ENCODE measurements at places on chromosomes 2 and 18.

GRCh38 chr2:132374961-132375360 lies 41.6 kb upstream of the GPR39 start:
- no peak for DNase-seq

DNA sequence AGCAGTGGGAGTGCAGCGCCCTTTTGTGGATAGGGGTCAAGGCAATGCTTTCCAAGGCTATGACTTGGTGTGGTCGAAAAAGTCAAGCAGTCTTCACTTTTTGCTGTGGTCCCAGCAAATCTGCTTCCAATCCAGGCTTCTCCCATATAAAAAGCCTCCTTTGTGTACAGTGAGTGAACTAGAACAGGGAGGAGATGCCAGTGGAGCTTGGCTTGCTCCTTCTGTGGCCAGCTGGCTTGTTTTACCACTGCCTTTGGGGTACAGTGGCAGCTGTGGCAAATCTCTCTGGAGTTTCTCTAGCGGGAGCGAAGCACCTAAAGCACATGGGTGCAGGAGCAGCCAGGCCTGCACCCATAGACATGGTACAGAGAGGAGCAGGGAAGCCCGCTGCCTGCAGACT lies 103.5 kb downstream of the MSH2 start:
- DNase-seq = no peak

GRCh38 chr2:176986487-176986886 lies 226.1 kb upstream of the HNRNPA3 start:
- no peak for DNase-seq

DNA sequence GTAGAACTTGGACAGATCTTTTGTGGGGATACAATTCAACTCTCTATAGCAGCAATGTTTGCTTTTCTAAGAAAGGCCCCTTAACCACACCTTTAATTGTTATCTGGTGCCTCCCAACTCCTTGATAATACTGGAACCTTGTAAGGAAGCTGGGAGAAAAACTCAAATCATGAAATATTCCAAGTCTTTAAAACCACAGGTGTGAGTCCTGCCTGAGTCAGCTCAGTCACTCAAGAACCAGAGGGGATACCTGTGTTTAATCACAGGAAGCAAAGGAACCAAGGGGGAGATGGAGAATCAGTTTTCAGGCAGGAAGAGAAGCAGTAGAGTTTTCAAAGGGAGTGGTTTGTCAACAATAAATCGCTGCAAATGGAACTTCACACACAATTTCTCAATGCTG lies 159.9 kb downstream of the LAMA3 start:
- no peak for DNase-seq

- no peak for DNase-seq
These were observed 31.2 kb upstream of the ADNP2 start for GRCh38 chr18:80077873-80078272.

DNA sequence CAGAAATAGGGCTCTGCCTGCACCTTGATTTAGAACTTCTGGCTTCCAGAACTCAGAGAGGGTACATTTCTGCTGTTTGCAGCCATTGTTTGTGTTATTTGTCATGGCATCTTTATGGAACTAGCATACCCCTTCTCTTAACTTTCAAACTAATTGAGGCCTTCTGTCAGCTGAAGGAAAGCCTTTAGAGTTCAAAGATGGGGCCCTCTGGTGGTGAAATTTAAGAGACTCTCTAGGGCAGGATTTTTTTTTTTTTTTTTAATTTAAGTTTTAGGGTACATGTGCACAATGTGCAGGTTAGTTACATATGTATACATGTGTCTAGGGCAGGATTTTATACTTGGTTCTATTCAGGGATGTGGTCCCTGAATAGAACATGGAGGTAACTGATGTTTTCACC lies 260.6 kb upstream of the LINC00305 start:
- DNase-seq = no peak

GRCh38 chr2:100856732-100857131 lies 36.8 kb downstream of the NPAS2 start:
- DNase-seq = no peak

- DNase-seq = no peak
These were observed 113.3 kb downstream of the MGAT5 start for GRCh38 chr2:134367213-134367612.

DNA sequence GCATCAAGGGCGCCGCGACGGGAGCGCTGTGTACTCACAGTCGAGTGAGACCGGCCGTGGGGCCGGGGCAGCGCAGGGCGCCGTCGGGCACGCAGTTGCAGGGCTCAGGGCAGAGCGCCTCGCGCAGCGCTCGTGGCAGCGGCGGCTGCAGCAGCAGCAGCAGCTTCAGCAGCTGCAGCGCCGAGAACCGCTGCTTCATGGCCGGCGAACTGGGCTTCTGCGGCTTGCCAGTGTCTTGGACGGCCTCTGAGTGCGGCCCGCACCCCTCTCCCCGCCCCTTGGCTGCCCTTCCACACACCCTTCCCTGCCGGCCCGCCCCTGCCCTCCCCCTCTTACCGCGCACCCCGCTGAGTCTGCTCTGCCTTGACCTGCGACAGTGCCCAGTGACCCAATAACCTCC lies at the start of gene LHCGR:
Gene LHCGR (minus strand): TSS at position 252 of the 400 bp plus-strand sequence. CDS start 53 bp downstream, at position 199.
- DNase-seq = no peak

GRCh38 chr2:46925474-46926351 lies 10.1 kb upstream of the MCFD2 start:
- no peak for DNase-seq

GRCh38 chr2:218957671-218958070 lies 1.8 kb upstream of the CDK5R2 start:
- DNase-seq = no peak

DNA sequence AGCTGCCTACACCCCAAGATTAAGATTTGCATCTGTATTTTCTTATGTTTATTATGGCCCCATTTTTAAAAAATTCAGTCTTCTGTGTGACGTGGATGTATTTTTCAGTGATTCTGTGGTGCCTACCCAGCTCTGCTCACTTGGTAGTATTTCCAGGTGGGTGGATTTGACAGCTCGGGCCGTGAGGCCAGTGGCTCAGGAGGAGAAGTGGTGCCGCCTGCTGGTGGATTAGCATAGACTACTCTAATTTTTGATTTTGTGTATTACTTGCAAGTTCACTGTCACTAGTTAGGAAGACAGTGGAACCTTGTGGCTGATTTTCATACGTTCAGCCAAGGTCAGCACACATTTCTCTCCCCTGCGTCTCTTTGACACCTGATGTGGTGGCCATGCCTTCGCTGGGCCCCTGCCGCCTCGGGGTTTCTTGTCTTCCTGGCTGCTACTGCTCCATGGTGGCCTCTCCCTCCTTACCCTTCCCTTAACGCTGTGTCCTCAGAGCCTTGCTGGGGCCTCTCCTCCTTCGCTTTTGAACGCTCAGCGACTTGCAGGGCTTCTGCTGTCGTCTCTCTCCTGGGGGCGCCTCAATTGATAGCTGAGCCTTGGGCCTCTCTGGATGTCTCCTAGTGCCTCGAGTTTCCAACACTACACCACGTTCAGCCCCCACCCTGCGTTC lies 89.4 kb downstream of the DGKD start:
- peak; percentile 70 for DNase-seq

DNA sequence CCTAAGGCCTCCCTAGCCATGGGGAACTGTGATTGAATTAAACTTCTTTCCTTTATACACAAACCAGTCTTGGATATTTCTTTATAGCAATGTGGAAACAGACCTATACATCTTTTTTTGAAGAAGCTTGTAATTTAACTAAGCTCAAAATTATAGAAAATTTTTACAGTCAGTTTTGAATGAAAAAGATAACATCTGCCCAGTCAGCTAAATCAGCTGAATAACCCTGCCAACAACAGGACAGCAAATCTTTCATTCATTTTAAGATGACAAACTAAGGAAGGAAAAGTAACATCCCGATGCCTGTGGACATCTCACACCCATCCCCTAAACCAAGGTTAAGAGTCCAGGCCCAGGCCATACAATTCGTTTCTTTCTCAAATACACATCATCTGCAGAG lies 541.3 kb upstream of the SLC39A10 start:
- DNase-seq = no peak

DNA sequence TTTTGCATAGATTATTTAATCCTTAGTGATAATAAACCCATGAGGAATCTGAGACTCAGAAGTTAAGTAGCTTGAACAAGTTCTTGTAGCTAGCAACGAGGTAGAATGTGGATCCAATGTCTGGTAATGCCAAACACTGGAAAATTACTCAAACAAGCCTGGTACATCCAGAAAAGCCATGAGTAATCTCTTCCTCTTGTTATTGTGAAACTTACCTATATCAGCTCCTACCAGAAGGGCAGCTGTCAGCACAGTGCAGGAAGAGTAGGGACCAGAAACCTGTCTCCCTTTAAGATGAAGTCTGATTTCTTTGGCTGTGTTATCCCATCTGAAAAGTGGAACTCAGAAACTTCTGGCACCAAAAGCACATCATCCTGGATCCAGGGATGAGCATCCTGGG lies 7.7 kb upstream of the SERPINB8 start:
- no peak for DNase-seq

GRCh38 chr18:9741793-9742523 lies 33.9 kb downstream of the RAB31 start:
- DNase-seq = no peak

DNA sequence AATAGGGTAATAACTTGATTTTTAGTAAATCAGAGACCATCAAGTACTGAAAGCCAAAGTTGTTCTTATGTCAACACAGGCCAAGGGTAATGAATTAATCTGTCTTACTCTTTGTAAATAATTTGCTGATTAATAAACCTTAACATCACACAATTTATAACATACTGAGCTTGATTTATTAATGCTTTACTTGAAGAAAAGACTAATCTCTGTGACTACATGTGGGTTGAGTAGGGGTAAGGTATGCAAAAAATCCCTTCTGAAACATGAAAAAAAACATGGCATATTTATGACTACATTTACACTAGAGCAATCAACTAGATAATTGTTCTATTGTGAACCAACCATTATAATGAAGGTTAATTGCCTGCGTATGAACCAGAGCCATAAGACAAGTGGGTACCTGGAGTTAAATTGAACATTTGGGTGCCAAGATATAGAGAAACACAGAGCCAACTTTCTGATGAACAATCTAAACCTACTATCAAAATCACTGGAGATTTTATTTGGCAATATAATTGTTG lies 67.7 kb upstream of the GRB14 start:
- DNase-seq = no peak

- no peak for DNase-seq
These were observed 783 bp downstream of the DPP4 start for GRCh38 chr2:162072976-162073887.

DNA sequence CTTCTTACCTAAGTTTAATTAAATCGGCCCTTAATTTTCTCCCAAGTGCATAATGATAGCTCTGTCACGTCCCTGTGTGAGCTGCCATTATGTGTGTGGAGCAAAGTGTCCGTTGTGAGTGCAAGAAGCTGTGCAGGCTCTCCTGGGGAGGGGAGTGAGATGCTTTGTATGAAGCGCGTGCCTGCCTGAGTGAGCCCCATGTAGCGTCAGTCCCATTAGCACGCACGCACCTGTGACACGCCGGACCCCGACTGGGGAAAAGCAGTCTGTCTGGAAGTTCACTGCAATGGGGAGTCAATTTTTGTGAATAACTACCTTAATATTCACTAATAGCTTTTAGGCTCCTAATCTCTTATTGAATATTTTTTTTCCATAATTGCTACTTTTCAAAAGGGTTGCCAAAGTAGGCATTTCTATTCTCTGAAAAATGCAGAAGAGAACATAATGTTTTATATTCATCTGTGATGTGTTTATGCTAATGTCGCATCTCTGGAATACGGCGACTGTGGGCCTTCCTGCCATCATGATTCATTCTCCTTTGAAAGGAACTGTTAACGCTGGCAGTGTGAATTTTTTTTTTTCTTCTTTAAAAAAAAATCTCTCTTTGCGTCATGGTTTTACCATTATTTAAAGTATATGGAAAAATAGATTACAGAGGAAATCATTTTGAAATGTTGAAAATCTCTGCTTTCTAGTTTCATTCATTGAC lies 157.7 kb downstream of the COL4A4 start:
- no peak for DNase-seq

DNA sequence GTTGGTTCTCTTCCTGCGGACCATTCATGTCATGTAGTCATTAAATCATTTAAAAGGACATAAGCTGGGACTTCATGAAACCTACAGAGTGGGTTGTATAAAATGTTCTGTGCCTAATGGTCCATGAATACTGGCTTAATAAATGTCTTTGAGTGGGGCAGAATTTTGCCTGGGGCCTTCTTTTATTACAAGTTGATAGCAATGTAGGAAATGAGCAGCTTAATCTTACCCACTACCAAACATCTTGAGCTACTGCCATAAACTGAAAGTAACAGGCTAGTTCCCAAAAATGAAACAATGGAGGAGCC lies 130.9 kb downstream of the TMEM17 start:
- no peak for DNase-seq

- DNase-seq = no peak
These were observed 20.1 kb upstream of the MREG start for GRCh38 chr2:216033403-216033802.

DNA sequence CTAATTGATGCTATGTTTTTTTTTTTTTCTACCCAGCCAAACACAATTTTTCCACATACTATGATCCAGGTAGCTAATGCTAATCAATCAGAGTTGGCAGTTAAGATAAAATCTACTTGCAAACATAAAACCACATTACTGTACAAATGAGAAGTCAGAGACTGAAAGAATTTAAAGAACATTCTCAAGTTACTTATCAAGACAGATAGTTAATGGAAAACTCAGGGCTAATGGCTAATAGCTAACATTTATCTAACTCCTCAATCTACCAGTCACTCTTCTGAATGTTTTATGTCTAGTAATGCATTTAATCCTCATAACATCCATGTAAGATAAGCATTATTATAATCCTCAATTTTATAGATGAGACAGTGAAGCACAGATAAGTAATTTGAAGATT lies 537.6 kb upstream of the SETBP1 start:
- no peak for DNase-seq

GRCh38 chr18:42181474-42181873 lies 226.4 kb downstream of the PIK3C3 start:
- DNase-seq = no peak

GRCh38 chr2:95264624-95265023 lies 9.6 kb upstream of the PROM2 start:
- DNase-seq = no peak

GRCh38 chr2:196407675-196408264 lies 231.7 kb upstream of the CCDC150 start:
- no peak for DNase-seq

- no peak for DNase-seq
These were observed 1.5 kb downstream of the CACNB4 start for GRCh38 chr2:152097290-152097800.

GRCh38 chr2:144441711-144442141 lies 78.2 kb downstream of the ZEB2 start:
- DNase-seq = no peak

DNA sequence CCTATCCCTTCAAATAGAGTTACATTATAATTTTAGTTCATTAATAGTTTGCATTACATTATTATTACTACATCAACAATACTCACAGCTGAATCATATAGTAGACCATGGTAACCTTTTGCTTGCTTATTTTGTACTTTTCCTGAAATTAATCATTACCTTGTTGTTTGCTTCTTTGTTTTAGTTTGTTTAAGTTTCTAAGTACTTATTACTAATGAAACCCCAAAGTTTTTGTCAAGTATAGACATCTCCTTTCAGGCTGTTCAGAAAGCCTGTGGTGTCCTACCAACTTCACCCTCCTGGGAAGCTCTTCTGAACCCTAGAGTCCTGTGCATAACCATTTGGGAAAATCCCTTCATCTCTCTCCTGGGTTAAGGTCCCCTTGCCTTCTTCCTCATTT lies 43.5 kb upstream of the LAPTM4A start:
- DNase-seq = no peak
